ENCODE measurements at places on chromosomes 7 and 10.

DNA sequence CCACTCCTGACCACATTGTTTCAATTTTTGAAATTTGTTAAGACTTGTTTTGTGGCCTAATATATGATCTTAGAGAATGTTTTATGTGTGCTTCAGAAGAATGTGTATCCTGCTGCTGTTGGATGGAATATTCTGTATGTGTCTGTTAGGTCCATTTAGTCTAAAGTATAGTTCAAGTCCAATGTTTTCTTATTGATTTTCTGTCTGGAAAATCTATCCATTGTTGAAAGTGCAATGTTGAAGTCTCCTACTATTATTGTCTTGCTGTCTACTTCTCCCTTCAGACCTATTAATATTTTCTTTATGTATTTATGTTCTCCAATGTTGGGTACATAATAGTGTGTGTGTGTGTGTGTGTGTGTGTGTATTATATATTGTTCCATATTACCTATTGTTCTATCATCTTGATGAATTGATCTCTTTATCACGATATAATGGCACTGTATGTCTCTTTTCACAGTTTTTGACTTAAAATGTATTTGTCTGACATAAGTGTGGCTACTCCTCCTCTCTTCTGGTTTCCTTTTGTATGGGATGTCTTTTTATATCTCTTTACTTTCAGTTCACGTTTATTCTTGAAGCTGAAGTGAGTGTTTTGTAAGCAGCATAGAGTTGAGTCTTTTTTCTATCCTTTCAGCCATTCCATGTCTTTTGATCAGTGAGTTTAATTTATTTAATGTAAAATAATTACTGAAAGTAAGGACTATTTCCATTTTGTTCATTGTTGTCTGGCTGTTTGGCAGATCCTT, 61.3 kb downstream of the AKR1D1 start:
- DNase-seq: no peak

DNA sequence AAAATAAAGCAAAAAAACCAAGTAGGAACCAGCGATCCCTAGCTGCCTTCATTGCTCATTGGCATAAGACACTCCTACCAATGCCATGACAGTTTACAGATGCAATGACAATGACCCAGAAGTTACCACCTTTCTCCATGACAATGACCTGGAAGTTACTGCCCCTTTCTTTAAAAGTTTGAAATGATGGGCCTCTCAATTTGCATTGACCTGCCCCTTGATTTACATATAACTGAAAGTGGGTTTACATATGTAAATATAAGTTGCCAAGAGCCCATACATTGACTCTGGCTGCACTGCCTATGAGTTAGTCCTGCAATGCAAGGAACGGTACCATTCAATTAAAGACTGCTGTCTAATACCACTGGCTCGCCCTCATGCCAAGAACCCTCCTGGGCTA, 240.7 kb upstream of the LRRN3 start:
- no peak for DNase-seq

DNA sequence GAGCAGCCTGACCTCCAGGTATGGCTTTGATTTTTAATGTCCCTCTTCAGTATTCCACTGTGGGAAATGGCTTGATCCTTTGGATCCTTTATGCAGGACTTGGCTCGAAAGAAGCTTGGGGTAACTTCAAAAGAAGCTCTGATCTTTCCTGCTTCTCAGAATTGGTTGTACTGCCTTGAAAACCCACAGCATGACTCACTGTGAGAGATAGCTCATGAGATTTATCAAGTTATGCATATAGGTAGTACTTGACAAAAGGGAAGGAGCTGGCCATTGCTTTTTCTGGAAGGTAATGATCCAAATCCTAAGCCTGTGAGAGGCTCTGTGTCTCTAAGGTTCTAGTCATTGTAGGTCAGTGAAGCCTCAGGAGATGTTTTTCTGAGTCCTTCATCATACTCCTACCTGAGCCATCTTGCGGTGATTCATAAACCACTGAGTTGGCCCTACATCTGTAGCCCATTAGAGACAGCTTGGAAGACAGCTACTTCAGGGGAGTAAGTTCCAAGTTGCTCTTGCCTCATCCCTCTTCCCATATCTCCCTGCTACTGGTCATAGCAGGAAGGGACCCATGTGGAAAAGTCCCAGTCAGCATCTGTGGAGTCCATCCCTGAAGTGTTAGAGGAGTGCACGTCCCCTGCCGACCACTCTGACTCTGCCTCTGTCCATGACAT, 36.7 kb upstream of the NFKB2 start:
- no peak for DNase-seq

- no peak for DNase-seq
These were observed 95.5 kb downstream of the CTBP2 start for GRCh38 chr10:125064681-125065492.

DNA sequence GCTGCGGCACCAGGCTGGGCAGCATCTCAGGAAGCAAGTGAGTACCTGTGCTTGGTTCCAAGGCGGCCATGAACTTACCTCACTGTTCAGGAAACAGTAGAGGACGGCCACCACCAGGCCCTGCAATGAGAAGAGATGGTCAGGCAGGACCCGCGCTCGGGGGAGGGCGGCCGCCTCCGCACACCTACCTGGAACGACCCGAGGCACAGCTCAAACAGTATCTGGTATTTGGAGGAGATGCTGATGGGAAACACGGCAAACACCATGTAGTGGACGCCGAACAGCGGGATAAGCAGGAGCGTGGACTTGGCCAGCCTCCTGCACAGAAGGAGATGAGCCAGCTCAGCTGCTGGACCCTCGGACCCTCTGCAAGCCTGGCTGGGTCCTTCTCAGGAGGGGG, 112.9 kb downstream of the VIPR2 start:
- no peak for DNase-seq

DNA sequence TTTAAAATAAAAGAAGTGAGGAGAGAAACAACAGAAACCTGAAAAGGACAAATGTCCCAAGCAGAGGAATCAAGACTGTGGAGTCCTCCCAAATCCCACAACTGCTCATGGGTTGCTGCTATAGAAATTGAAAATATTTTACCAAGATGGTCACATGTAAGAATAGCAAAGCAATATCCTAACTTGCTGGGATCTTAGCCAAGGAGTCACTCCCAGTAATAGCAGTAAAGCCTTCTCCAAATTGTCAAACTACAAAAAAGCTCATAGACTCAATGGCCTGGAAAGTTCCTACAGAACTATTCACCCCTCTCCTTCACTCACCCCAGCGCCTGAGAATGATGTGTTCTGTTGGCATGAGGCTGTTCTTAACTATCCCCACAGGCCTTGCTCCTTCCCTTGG, 186.5 kb downstream of the ELMO1 start:
- DNase-seq: no peak

- no peak for DNase-seq
These were observed 1377.4 kb downstream of the XPNPEP1 start for GRCh38 chr10:108545921-108546320.

DNA sequence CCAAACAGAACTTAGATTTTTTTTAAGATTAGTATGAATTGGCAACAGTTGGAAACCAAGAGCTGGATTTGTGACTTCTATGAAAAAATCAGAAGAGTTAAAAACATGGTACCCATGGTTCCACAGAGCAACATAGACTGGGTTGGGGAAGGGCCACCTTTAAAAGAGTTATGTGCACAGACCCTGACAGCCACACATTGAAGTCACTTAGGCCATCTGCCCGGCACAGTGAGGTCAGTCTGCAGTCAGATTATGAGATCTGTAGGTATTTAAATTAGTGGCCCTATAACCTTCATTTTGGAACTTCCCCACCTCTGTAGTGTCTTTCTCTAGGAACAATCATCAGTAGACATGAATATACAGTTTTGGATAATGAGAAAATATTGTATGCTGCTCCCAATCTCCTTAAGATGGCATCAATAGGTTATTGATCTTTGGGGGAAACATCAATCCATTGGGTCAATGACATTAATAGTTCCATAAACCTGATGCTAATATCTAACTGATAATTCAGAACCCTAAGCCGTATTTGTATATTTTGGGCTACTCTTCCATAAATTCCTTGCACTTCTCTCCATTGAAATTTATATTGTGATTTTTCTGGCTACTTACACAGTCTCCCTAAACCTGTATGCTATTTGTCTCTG, 7.0 kb downstream of the ANKRD1 start:
- DNase-seq: no peak

GRCh38 chr10:58756130-58756719, 243.6 kb downstream of the BICC1 start:
- no peak for DNase-seq

GRCh38 chr7:81186691-81187090, 267.8 kb upstream of the SEMA3C start:
- no peak for DNase-seq

DNA sequence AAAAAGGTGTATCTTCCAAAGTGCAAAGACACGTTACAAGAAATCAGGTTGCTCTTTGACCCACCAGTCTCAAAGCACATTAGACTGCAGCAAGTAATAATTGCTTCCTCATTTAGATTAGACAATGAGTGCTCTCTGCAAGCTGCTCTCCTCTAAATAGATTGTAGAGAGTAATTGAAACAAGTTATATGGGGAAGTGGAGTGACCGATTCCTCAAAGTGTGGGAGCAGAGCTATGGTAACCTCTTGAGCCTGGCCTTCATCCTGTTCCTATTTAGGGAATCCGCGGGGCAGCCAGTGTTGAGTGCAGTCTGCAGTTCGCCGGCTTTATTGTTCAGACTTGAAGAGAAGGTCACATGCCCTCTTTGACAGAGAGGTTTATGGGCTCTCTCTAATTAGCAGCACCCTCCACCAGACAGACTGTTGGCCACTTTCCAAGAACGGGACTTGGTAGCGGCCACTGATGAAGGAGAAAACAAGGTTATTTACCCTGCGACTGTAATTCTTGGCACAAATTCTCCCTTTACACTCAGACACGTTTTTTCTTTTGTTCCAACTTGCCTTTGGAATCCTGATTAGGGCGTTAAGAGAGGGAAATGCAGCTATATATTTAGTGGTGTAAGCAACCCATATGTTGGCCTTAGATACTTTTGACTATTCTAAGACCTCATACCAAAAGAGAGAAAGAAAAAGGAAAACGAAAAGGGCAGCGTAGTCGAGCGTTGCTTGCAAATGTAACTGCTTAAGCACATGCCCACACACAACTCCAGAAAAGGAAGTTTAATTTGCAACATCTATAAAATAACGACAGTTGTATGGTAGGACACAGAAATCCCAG, 107.5 kb downstream of the REEP3 start:
- peak; percentile 11 for DNase-seq
